ENCODE measurements at places on chromosomes 2 and 18.

- DNase-seq, result peak; percentile 26
These were observed 161.1 kb downstream of the GFPT1 start for GRCh38 chr2:69225933-69226332.

DNA sequence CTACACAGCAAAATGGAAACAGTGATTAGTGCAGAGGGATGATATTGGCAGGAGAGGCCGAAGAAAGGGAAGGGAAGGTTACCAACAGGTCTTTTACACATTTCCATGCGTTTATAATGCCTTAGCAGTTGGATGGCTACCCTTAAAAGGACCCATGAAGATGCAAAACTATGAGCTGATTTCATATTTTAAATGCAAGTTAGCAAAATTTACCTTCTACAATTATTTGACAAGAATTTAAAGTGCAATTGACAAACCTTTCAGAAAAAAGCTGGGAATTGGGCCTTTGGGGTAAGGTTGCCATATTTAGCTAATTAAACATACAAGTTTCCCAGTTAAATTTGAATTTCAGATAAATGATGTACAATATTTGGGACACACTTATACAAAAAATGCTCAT lies 13.3 kb downstream of the DNER start:
- DNase-seq, result no peak

DNA sequence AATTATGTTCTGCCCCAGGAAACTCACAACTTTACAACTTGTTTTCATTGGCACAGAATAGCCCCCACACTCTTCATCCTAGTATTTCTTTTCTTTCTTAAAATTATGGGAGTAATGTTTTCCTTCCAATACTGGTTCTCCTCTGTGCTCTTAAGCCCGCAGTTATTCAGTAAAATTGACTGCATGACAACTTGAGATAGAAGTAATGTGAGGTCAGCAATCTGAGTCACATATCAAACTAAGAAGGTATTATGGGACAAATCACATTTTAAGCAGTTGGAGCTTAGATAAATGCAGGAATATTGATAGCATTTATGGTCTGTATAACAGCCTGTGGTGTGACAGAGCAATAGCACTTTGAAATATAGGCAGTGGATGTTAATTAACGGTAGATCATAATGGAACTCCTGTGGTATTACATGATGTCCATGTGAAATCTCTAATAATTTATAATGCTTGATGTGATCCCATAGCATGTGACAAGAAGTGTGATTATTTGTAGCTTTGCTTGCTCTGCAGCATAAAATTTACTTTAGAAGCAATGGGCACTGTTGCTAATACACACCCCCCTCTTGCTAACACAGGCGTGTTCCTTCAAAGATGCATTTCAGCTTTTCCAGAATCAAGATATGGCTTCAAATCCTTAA lies 351.4 kb upstream of the CDH20 start:
- DNase-seq, result peak; percentile 10

GRCh38 chr2:241598061-241598460 lies 38.9 kb downstream of the THAP4 start:
- DNase-seq, result no peak

DNA sequence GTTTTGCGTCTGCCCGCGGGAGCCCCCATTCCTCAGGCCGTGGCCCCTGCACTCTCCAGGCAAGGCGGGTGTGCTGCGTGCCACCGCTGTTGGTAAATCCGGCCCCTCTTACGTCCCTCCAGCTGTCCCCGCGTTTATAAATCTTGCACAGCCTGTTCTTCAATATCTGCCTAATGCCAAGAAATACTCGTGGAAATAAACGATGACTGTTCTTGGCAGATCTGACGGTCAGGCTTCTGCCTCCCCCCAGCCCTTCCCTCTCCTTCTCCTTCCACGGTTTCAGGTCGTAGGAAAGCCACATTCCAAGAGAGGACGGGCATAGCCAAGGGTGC lies 20.5 kb downstream of the ODC1 start:
- DNase-seq, result peak; percentile 34

GRCh38 chr2:112757265-112757664 lies 7.1 kb downstream of the CKAP2L start:
- DNase-seq, result peak; percentile 30

DNA sequence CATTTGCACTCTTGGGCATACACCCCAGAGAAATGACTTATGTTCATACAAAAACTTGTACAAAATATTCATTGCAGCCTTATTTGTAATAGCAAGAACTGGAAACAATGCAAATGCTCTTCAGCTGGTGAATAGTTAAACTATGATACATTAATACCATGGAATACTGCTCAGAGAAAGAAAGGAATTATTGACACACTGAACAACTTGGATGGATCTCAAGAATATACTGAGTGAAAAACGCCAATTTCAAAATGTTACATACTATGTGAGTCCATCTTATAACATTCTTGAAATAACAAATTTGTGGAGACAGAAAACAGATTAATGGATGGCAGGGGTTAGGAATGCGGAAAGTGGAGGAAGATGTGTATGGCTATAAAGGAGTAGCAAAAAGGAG lies 17.2 kb downstream of the LNPK start:
- no peak for DNase-seq

- DNase-seq, result no peak
These were observed 879 bp upstream of the ADAM23 start for GRCh38 chr2:206442474-206442832.

GRCh38 chr2:162333968-162334367 lies 10.0 kb upstream of the GCA start:
- DNase-seq, result no peak

- DNase-seq, result peak; percentile 86
These were observed 29.3 kb upstream of the NFATC1 start for GRCh38 chr18:79366177-79367094.

DNA sequence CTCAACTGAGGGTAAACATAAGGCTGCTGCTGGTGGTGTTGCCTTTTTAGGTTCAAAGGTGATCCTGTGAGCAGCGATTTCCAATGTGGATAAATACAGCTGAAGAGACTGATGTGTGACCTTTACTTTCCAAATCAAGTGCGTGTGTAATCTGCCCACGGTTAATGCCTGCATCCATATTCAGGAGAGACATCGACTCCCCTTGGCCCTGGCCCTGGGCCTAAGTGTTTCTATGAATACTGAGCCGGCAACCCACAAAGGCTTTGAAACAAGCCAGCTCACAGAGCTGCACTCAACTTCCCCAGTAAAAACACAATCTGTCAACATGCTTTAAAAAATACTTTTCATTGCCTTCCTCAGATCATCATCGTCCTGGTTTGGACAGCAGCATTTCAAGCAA lies 1026.6 kb downstream of the TMEM182 start:
- DNase-seq, result no peak

DNA sequence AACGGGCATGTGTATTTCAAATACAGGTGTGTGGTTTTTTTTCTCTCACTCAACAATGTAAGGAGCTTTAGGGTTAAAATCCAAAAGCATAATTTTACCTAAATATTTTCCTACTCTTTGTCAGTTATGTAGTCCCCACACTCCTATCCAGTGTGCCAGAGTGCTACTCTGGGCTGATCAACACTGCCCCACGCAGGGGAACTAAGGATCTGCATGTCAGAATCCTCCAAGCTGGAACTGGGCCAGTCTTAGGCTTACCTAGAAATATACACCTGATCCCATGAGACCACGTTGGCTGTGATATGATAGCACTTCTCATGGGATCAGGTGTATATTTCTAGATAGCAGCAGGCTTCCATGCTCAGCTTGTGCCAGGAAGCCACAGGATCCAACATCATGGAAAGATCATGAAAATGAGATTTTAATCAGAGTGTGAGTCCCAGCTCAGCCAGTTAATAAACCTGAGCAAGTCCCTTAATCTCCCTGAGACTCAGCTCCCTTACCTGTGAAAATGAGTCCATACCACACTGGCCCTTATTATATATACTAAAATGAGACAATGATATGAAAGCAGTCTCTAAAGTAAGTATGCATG lies 29.7 kb downstream of the CCDC141 start:
- DNase-seq, result peak; percentile 17

DNA sequence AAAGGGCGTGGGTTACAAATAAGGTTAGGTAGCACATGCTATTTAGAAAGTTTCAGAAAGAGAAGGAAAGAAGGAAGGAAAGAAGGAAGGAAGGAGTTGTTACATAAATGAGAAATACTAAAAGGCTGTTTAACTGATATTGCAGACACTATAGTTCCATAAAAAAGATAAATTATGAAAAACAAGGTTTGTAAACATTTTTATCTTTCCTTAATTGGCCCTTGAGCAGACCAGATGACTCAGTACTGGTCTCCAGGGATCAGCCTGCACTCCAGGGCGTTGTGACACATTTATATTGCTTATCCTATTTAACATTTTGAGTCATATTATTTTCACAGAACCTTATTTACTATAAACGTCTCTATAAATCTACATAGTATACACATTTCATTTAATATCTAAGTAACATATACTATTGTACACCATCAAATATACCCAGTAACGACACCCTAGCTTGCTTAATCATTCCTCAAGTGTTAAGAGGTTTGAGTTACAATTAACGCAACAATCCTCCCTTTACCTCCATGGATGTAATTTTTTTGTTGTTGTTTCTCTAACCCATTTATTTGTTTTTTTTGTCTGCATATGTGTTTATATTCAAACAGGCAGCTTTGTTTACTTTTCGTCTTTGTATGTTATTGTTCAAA lies 2.8 kb upstream of the RAB31 start:
- peak; percentile 72 for DNase-seq

DNA sequence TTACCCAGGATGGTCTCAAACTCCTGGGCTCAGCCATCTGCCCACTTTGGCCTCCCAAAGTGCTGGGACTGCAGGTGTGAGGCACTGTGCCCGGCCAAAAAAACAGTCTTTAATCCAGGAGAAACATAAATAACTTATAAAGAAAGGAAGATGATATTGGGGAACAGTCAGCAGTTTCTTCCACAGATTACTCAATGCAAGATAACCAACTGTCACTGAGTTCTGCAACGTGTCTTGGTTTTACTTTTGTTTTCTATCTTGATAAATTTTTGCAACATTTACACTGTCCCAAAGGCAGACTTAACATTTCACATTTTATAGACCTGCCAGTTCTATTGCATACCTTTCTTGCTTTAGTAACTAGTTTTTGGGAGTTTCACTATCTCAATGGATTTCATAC lies 71.1 kb downstream of the ANKRD44 start:
- DNase-seq, result peak; percentile 11
